ENCODE measurements at places on chromosomes 1 and 21. TPM values are rescaled to one million over a fixed set of nuclear protein-coding genes. Genes with fewer than 3 reads are reported as not detected.

Gene SLC16A4
- total RNA-seq, result 26.5 TPM

Gene CLDN17
- not detected for total RNA-seq

Gene GTF2B
- total RNA-seq, result 32.3 TPM

Gene RAB29
- 13.3 TPM for total RNA-seq

Gene UMODL1
- not detected for total RNA-seq

Gene CNIH3
- 0.24 TPM for total RNA-seq

Gene GBP4
- 0.02 TPM for total RNA-seq

Gene EPS8L3
- total RNA-seq, result 1.0 TPM

Gene AIRE
- not detected for total RNA-seq

Gene CELA2B
- total RNA-seq, result not detected

Gene C1orf141
- not detected for total RNA-seq

Gene TNFSF18
- total RNA-seq, result not detected
